ENCODE measurements at places on chromosomes 7 and 10. TPM values are rescaled to one million over a fixed set of nuclear protein-coding genes. Genes with fewer than 3 reads are reported as not detected.

Gene DIP2C
- total RNA-seq, result 5.7 TPM

Gene NRF1
- 14.6 TPM for total RNA-seq

Gene NKX6-2
- total RNA-seq, result not detected

Gene CHAT
- not detected for total RNA-seq

Gene SFRP5
- not detected for total RNA-seq

Gene ARHGAP22
- 76.5 TPM for total RNA-seq

Gene OR13A1
- total RNA-seq, result not detected

Gene OR2A12
- not detected for total RNA-seq

Gene CASTOR2
- 10.8 TPM for total RNA-seq

Gene CFAP69
- total RNA-seq, result 3.5 TPM

Gene OPN1SW
- not detected for total RNA-seq

Gene ZSCAN25
- 12.4 TPM for total RNA-seq

Gene DLG5
- total RNA-seq, result 13.4 TPM

Gene SCART1
- total RNA-seq, result 0.86 TPM

Gene KIAA1217
- 4.5 TPM for total RNA-seq

Gene GNG11
- total RNA-seq, result 123 TPM

Gene CNPY4
- 21.9 TPM for total RNA-seq

Gene IDI2
- total RNA-seq, result not detected

Gene PTF1A
- total RNA-seq, result not detected

Gene NOD1
- total RNA-seq, result 37.3 TPM

Gene LRCH4
- total RNA-seq, result 21.3 TPM

Gene UNC5B
- 14.5 TPM for total RNA-seq

Gene CRHR2
- not detected for total RNA-seq

Gene CH25H
- total RNA-seq, result 0.57 TPM

Gene ANKRD26
- total RNA-seq, result 15.1 TPM

Gene GUSB
- total RNA-seq, result 27.4 TPM

Gene KLF14
- total RNA-seq, result not detected

Gene AKR1D1
- total RNA-seq, result not detected

Gene TRPV5
- not detected for total RNA-seq

Gene COX19
- 11.8 TPM for total RNA-seq

Gene SPDYE8
- total RNA-seq, result not detected

Gene AGFG2
- 36.8 TPM for total RNA-seq

Gene C10orf120
- total RNA-seq, result not detected

Gene KIAA1549
- 3.5 TPM for total RNA-seq

Gene DKK1
- 220 TPM for total RNA-seq

Gene GDF10
- not detected for total RNA-seq

Gene FZD8
- 22.5 TPM for total RNA-seq

Gene PKD2L1
- total RNA-seq, result not detected

Gene RAB18
- 72.9 TPM for total RNA-seq

Gene OPN4
- not detected for total RNA-seq

Measured in thoracic aorta endothelial cell (primary cell).